Foreskin fibroblast (primary cell): ENCODE measurements at places on chromosomes 3 and 15.
A peak's percentile ranks its signal among the peaks of the same experiment; 100 is the strongest.

- DNase-seq, result peak; percentile 50
These were observed 729.2 kb downstream of the ROBO1 start for GRCh38 chr3:79038636-79039035.

DNA sequence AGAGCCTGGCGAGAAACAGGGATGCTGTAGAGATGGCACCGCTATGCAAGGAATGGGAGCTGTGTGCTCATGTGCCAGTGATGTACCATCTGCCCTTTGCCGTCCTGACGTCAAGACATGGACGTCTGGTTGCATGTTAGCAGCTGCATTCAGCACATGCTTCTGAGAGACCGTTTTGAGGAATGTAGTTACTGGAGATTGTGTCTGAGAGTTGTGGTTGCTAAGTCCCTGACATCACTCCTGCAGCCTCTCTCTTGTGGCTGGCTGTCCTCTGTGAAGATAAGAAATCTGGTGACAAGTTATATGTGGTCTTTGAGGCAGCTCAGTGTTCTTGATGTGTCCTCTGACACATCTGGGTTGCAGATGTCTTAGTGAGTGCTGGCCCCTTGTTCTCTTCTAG is 165.1 kb downstream of the APBA2 start:
- DNase-seq, result peak; percentile 85

DNA sequence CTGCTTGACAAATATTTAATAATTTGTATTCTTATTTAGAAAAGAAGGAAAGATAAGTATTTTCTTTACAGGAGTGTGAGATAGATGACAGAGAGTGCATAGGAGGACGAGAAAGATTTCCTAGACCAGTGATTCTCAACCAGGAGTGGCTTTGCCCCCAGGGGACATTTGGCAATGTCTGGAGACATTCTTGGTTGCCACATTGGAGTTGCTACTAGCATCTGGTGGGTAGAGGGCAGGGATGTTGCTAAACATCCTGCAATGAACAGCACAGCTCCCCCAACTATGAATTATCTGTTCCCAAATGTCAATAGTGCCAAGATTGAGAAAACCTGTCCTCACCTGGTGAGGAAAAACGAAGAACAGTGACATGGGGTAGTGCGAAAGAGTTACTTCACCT is 30.8 kb upstream of the MINAR1 start:
- no peak for DNase-seq

DNA sequence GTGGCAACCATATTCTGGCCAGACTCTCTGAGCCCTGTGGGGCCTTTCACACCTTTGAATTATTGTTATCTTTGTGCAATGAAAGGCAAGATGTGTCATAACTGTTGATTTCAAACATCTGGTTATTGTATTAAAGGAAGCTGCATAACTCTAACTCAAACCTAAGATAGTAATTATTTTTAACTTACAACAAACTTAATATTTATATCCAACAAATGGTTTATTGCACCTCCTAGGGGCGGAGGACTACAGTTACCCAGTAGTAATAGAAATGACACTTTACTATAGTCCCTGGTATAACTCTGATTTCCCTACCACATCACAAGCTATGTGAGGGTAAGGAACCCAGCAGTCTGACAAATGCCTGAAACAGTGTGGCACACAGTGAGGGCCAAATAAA is 363.9 kb upstream of the SUCLG2 start:
- no peak for DNase-seq

GRCh38 chr3:18188491-18188890 is 236.6 kb downstream of the SATB1 start:
- DNase-seq, result no peak

DNA sequence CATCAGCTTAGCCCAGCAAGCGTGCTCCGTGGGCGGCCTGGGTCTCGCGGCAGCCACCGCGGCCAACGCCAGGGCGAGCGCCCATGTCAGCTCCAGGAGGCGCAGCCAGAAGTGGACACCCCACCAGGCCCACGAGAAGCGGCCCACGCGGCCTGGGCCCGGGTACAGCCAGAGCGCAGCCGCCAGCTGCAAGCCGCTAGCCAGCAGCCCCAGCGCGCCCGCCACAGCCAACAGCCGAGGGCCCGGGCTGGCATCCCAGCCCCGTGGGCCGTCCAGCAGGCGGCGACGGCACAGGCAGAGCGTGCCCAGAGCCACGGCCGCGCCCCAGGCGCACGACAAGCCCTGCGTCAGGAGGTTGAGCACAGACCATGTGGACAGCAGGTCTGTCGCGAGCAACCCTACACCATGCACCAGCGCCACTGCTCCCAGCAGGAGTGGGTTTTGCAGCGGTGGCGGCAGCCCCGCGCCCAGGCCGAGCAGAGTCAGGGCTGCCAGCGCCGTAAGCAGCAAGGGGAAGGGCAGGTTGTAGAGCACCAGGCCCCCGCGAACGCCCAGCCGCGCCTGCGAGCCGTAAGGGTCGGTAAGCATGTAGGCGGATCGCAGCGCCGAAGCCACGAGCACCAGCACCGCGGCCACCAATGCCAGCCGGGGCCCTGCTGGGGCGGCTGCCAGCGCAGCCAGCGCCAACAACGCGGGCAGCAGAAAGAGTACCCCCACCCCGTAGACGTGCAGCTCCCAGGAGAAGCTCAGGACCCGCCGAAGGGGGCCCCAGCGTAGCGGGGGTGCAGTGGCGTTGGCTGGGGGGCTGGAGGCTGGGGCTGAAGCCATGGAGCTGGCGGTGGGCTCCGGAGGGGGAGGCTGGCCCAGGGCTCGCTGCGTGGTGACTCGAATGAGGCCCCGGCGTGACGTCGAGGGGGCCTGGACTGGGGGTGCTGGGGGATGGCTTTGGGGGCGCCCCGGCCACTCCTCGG is 4.9 kb downstream of the PRRT3 start:
- peak; percentile 83 for DNase-seq

- DNase-seq, result no peak
These were observed 534.6 kb downstream of the FOXP1 start for GRCh38 chr3:71048948-71049347.

DNA sequence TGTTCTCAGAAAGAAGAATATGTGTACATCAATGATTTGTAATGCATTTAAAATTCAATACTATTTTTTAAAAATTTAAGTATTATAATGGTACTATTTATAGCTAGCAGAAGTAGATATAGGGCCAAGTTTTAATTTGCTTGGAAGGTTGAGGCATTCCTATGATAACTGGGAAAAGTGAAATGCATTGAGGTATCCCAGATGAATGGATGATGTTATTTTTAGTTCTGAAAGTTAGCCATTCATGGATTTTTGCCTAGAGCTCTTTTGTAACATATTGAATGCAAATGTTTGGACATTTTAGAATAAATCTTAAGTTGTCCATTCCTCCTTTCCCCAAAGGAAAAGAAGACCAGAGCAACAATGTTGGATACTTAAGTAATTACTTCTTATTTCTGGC is 47.6 kb downstream of the GAP43 start:
- DNase-seq, result no peak

DNA sequence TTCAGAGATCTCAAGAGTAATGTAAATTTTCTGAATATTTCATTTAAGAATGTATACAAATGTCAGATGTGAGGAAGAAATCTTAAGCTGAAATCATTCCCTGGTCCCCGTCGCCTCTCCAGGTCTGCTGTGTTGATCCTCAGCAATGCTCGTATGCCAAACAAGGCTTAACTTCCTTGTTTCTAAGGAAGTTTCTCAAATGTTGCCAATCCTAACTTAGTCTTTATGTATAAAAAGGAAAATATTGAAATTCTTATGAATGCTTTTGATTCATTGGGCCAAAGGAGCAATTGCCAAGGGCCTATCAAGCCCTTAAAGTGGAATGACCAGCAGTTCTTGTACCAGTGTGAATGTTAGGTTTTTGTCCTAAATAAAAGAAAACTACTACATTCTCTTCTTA is 507.7 kb upstream of the SEMA6D start:
- no peak for DNase-seq

- no peak for DNase-seq
These were observed 2.6 kb downstream of the MFSD1 start for GRCh38 chr3:158804441-158804840.

DNA sequence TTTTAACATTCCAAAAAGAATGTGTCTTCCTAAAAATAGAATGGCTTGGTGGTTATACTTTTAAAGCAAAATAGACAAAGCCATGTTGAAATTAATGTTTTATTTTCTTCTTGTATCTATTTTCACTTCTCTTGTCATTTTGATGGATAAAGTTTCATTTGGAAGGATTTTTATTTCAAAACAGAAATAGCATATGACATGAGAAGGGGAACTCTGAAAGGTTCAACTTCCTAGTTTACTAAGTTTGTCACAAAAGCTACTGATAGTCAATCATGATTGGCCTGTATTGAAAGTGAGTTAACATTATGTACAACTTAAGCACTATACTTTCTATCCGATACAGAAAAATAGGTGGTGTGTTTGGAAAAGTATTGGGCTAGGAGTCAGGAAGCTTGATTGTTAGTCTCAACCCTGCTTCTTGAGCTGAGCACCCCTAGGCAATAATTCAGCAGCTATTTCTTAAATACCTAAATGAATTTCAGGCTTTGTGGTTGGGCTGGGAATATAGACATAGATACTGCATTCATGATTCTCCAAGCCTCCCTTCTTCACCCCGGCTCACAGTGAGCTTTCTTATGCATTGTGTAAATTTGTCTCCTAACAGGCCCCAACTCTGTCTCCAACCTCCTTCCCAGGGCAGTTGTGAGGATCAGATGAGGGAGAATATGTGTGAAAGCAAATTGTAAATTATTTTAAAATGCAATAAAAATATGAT is 46.9 kb upstream of the CSPG4 start:
- DNase-seq, result no peak
